ENCODE measurements at places on chromosomes 12 and 14.
A peak's percentile ranks its signal among the peaks of the same experiment; 100 is the strongest.

GRCh38 chr12:17640615-17641014 lies 449.4 kb downstream of the RERGL start:
- DNase-seq = no peak

DNA sequence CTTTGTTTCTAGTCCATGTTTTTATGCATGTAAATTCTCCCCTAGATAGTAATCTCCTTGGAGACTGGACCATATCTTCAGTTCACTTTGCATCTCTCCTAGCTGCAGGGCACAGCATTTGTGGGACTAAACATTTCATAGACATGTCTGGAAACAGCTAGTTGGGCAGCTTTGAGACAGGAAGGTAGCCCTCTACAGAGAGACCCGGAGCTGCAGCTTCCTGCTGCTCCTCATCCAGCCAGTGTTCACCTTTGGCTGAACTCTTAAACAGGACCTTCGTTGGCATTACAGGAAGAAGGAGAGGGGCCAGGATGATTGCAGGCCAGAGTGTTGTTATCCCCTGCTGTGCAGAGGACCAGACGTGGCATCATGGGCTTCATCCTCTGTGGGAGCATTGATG lies 52.9 kb downstream of the GNS start:
- no peak for DNase-seq

DNA sequence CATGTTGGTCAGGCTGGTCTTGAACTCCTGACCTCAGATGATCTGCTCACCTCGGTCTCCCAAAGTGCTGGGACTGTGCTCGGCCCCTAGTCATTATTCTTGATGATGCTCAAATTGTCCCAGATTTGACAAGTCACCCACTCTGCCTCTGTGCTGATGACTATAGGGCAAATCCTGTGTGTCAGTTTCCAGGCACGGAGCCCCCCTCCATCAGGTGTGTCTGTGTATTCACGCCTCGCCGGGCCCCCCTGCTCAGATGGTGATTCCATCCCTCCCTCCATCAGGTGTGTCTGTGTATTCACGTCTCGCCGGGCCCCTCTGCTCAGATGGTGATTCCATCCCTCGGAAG lies 4.3 kb upstream of the GPR132 start:
- DNase-seq = no peak

DNA sequence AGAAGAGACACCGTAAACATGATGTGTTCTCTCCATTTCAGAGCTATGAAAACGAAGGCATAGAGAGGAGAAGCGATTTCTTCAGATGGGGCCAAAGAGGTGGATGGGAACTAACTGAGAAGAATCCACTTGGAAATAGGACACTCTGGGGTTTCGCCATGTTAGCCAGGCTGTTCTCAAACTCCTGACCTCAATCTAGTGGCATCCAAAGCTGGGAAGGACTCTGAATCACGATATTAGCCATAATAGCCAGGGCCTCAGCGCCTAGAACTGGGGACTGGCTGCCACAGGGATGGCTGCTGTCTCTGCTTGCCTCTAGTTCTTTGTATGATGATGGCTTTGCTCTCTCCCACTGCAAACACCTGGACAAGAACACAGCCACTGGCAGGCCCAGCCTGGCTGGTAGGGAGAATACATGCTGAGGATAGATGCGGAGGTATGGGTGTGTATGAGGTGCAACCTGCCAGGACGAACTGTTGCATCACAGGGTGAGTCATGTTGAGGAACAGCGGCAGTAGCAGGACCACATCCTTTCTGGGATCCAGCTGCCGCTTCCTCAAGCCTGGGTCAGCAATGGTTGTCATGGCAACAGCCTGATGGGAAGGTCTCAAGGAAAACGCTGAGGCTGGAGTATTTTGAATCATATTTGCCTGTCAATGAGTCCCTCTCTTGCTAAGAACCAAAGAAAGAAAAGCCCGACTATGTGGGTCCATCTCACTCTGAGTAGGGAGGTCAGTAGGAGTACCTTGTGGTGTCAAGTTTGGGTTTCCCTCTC lies 31.1 kb downstream of the CCDC177 start:
- DNase-seq = no peak

DNA sequence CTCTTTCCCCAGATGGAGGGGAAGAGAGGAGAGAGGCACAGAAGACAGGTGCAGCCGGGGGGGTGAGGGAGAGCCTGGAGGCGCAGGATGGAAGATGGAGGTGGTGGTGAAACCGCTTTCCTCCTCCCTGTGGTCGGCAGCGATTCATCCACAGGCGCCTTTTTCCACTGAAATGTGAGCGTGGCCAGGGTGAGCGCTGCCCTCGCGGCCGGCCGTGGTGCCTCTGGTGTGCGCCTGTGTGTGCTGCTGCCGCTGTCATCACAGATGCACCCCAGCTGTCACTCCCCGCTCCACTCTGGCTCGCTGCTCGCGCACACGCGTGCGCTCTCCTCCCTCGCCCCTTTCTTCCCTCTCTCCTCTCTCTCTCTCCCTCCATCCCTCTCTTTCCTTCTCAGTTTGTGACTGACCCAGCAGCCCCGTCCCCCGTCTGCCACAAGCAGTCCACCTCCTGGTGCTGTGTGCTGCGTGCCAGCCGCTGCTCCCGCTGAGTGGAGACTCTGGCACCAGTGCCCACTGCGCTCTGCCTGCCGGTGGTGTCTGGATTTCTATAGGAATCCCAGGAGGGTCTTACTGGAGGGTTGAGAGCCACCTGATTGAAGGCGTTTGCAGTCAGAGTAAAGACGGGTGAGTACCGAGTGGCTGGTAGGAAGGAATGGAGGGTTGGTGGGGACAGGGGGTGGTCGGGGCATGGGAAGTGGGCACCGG lies at the start of gene LRTM2:
Gene LRTM2, plus strand, starts transcription at position 375 of the 705 bp plus-strand sequence. CDS start 7,584 bp downstream, outside the sequence.
- DNase-seq = no peak

GRCh38 chr14:23086565-23086964 lies 8.4 kb downstream of the ACIN1 start:
- no peak for DNase-seq

DNA sequence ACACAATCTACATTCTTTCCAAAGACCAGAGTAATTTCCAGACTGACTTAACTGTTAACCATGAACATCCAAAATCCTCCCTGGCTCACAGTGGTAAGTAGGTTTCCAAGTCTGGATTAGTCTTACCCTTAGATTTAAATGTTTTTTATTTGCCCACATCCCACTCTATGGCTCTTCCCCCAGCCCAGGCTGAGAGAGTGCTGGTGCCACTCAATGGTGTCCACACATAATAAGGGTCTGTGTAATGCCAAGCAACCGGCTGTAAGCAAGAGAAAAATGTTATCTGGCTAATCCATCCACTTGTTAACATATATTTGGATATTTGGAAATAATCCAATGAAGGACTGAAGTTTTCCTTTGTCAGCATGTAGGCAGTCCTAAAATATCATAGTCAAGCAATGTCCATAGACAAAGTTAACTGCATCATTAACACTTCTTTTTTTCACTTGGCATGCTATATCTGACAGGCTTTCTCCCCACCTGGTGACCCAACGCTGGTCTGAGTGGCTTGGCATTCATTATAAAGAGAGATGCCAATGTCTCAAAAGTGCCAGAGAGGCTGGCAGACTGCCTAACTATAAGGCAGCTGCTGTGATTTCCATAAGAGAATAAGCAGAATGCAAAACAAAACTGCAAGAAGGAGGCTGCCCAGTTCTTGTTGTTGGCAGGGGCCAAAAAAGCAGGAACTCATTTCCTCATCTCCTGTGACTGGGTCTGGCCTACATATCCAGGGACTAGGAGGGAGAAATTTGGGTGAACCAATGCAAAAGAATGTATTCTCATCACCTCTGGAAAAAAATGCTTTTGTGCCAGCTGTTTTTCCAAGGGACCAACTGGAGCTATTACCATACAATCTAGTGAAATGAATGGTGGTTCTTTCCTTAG lies 13.9 kb upstream of the HOXC13 start:
- DNase-seq = no peak

- DNase-seq = no peak
These were observed 9.7 kb upstream of the BHLHE41 start for GRCh38 chr12:26134540-26134939.

GRCh38 chr14:80538633-80539375 lies 327.5 kb upstream of the DIO2 start:
- no peak for DNase-seq

DNA sequence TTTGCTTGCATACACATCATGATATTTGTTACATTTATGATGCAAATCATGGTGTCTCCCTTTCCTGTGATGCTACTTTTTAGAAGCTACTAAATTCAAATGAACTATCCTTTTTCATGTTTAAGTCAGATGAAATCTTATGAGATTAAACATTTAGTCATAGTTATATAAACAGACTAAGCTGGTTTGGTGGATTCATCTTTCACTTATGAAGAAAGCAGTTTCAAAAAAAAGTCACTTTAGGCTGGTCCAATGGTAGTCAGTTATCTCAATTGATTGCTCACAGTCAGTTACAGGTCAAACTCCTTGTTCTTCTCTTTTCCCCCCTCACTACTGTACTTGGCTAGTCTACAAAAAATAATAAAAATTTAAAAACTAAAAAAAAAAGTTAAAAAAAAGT lies 19.7 kb downstream of the SYCP3 start:
- peak; percentile 31 for DNase-seq

GRCh38 chr12:88300931-88301330 lies 158.8 kb downstream of the TMTC3 start:
- no peak for DNase-seq

DNA sequence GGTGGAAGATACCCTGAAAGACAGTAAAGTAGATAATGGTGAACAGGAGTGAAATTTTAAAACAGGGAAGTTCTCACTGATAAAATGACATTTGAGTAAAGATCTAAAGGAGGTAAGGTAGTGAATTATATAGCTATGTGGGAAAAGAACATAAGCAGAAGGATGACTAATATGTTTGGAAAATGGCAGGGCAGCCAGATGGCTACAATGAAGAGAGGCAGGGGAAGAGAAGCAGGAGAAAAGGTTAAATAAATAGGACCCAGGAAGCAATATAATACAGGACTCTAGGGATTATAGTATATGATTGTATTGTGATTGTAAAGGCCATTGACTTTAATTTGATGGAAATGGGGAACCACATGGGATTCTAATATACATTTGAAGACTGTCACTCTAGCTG lies 33.0 kb downstream of the SCFD1 start:
- no peak for DNase-seq

DNA sequence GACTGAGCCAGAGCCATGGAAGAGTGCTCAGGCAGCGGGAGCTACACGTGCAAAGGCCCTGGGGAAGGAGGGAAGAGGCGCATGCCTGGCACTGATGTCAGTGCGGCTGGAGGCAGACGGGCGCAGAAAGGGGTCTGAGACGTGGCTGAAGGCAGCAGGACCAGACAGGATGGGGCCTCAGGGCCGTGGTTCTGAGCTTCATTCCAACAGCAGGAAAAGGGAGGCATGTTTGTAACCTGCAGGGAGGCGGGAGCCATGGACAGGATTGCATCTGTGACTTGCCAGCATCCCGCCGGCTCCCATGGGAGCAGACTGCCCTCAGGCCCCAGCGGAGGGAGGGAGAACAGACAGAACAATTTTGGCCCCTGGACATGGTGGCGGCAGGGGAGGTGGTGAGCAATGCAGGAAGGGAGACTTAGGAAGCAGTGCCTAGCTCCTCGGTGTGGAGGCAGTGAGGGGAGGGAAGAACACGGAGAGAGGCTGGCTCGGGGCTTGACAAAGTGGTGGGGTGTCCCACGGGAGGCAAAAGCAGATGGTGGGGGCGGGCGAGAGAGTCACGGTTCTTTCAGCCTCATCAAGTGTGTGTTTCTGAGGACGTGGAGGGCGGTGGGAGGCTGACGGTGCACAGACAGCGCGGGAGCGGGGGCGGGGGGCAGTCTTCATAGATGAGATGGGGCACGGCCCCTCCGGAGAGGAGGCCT lies 33.3 kb upstream of the INF2 start:
- no peak for DNase-seq

DNA sequence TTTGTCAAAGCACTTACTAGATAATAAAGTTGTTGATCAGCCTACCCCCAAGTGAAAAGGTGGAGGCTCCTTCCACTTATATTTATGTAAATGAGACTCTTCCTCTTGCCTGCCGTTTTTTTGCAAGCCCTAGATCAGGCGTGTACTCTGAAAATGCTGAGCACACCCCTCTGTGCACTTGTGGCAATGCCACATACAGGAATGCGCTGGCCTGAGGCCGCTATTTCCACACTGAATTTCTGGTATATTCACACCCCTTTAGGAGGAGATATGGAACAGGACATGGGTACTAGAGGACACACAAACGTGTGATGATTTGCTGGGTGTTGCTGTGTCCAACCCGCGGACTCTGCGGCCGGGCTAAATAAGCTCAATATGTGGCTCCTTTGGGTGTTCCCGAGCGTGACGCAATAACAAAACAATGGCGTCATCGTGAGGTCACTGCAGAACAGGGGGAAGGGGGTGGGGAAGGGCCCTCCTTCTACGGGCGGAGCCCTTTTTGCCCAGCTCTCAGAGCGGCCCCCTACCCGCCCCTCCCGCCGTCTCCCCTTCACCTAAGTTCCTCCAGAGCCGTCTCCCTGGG lies 554 bp upstream of the TSPAN31 start:
- DNase-seq = no peak

GRCh38 chr12:120116441-120116791 lies at the start of gene RAB35:
Gene RAB35, minus strand, starts transcription at chr12:120116753. Its CDS starts 103 bp downstream, at chr12:120116650.
- DNase-seq = no peak

DNA sequence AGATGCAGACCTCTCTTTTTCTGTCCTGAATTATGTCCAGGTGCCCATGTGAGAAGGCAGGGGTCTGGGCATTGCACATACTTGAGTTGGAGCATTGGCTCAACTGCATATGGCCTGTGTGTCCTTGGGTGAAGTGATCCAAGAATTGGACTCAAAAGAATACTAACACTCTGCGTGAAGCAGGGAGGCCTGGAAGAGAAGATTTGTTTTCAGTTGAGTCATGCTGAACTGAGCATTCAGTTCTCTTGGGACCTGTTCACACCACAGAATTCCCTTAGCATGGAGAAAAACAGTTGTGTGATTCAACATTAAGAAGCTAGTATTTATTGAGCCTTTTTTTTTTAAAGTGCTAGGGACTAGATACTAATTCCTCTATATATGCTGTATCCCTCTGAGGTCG lies 164.7 kb upstream of the TBX3 start:
- no peak for DNase-seq

DNA sequence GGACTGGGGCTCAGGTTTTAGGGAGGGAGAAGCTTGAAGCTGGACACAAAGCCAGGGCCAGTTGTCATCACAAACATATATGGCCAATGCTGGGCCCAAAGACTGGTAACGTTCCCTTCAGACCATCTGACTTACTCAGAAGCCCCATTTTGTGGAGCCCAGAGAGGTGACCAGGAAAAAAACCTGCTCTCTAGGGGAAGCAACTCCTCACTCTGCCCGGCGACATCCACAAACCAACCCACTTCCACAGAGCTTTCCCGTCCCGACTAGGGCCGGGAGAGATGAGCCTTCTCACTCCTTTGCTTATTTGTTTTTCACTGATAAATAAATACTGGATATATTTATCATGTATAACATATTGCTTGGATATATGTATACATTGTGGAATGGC lies 180.9 kb upstream of the RTL1 start:
- DNase-seq = no peak

GRCh38 chr12:126569706-126570105 lies 1504.5 kb downstream of the AACS start:
- no peak for DNase-seq

GRCh38 chr14:31560759-31561154 lies 447 bp upstream of the NUBPL start:
- DNase-seq = no peak

GRCh38 chr12:107894589-107894988 lies 120.1 kb downstream of the ASCL4 start:
- DNase-seq = no peak

- DNase-seq = no peak
These were observed 15.4 kb upstream of the SMCO2 start for GRCh38 chr12:27431185-27431584.

- DNase-seq = no peak
These were observed 121.4 kb upstream of the PLEKHA5 start for GRCh38 chr12:19008102-19008501.
